ENCODE measurements at places on chromosomes 13 and 19.
A peak's percentile ranks its signal among the peaks of the same experiment; 100 is the strongest.

- DNase-seq, result no peak
These were observed 245.4 kb upstream of the SPRY2 start for GRCh38 chr13:80586356-80586755.

GRCh38 chr13:112638157-112638750, 50.3 kb upstream of the TUBGCP3 start:
- no peak for DNase-seq

- DNase-seq, result peak; percentile 92
These were observed 33.2 kb downstream of the CCL25 start for GRCh38 chr19:8085598-8086408.

- no peak for DNase-seq
These were observed 96.6 kb downstream of the TEX26 start for GRCh38 chr13:31029102-31029501.

GRCh38 chr13:30720172-30720869, 15.0 kb upstream of the ALOX5AP start:
- no peak for DNase-seq

GRCh38 chr19:4152241-4152998, 1.0 kb upstream of the CREB3L3 start:
- no peak for DNase-seq

GRCh38 chr13:42215578-42216421, 56.2 kb upstream of the AKAP11 start:
- DNase-seq, result no peak

DNA sequence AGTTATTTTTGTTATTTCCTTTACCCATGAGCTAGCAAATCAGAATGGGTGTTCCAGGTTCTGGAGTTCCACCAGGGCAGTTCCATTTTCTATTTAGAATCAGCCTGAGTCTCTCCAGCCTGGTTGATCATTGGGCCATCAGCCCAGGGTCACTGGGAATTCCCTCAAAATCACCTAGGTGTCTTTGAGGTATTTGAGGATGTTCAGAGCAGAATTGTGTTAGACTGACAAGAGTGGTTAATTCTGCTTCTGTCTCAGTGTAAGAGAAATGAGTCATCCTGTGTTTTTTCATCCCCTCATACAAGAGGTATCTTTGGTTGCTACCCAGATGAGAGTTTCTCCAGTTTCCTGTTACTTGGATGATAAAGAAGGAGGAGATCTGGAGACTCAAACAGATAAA, 11.7 kb downstream of the ZNF66 start:
- no peak for DNase-seq

GRCh38 chr13:35843272-35843671, 287.9 kb downstream of the DCLK1 start:
- DNase-seq, result no peak

DNA sequence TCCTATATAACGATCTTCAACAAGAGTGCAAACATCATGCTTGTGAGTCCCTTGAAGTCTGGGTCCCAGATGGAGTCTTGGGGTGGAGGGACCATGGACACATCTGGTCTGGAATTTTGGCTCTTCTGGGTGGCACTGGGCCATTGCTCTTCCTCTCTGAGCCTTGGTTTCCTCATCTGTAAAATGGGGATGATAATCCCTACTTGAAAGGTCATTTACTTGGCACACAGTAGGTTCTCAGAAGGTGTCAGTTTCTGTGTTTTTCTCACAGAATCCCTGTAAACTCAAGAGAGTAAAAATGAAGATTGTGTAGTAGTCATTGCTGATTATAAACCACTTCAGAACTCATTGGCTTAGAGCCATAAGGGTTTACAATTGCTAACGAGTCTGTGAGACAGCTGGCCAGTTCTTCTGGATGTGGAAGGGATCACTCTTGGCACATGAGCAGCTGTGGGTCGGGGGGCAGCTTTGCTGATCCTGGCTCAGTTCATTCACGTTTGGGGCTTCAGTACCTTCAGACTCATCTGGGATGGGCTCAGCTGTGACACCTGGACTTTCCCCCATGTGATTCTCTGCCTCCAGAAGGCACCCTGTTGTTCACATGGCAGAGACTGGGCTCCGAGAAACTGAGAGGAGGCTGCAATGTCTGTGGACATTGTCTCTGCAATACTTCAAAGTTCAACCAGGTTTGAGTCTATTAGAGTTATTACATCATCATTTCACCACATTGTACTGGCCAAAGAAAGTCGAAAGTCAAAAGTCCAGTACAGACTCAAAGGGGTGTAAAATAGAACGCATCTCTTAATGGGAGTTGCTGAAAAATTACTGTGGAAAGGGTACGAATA, 7.8 kb downstream of the CYP4F12 start:
- peak; percentile 57 for DNase-seq

GRCh38 chr13:41960637-41961465, at the start of gene VWA8:
Gene VWA8, minus strand, starts transcription at chr13:41961109. Its CDS starts 94 bp downstream, at chr13:41961015.
- DNase-seq, result peak; percentile 47

- no peak for DNase-seq
These were observed 39.8 kb downstream of the KCTD12 start for GRCh38 chr13:76846363-76846762.
